ENCODE measurements at places on chromosomes 5 and 9. TPM values are rescaled to one million over a fixed set of nuclear protein-coding genes. Genes with fewer than 3 reads are reported as not detected.

DNA sequence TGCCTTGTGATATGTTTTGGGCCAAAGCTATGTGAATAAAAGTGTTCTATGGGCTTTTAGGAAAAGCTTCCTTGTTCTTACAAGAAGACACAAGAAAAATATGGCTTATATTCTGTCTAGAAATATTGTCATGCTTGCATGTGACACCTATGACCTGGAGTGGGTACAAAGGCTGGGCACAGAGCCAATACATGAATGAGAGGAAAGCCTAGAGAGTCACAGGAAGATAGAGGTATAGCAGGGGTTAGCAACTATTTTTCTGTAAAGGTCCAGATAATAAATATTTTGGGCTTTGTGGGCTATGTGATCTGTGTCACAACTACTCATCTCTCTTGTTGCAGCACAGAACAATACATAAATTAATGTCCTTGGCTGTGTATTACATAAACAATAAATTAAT lies 196.6 kb upstream of the CD180 start:
- no peak for DNase-seq

GRCh38 chr9:70569070-70569772 lies 154.8 kb upstream of the KLF9 start:
- no peak for DNase-seq

- DNase-seq = no peak
These were observed 93.4 kb downstream of the OSTF1 start for GRCh38 chr9:75181750-75182149.

- no peak for DNase-seq
These were observed 68.2 kb downstream of the ADCY2 start for GRCh38 chr5:7464182-7464581.

DNA sequence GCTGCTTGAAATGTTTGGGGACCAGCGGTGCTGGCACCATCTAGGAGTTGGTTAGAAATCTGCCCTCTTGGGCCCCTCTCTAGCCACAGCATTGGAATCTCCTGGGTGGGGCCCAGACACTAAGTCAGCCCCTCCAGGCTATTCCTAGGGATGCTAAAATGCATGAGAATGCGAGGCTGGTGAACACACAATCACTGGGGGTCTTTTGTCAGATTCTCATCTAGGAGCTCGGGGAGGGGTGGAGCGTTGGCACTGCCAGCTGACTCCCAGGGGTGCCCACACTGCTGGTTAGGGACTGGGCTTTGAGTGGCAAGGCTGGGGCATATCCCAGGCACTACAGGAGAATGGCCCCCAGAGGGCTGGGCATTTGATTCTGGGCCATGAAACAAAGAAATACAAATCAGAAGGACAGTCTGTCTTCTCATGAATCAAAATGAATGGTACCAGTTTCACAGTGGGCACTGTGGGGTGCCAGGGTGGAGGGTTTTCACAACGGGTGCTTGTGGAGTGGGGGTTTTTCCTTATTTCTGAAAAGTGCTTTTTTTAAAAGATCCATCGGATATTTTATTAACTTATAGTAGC lies 127.8 kb upstream of the RAPGEF1 start:
- no peak for DNase-seq

Gene SPINK6
- total RNA-seq = 2.3 TPM

Gene TICAM2
- total RNA-seq = not detected

Gene CDKN2A
- total RNA-seq = not detected

All from suprapubic skin (tissue), 4 donors.